Natural killer cell treated with Interleukin-12 subunit alpha and Interleukin-12 subunit beta and Interleukin-15 and Interleukin-18, amount 100 ng/mL, for 72 hours (primary cell): ENCODE measurements at places on chromosomes 5 and 9. TPM values are rescaled to one million over a fixed set of nuclear protein-coding genes. Genes with fewer than 3 reads are reported as not detected.

DNA sequence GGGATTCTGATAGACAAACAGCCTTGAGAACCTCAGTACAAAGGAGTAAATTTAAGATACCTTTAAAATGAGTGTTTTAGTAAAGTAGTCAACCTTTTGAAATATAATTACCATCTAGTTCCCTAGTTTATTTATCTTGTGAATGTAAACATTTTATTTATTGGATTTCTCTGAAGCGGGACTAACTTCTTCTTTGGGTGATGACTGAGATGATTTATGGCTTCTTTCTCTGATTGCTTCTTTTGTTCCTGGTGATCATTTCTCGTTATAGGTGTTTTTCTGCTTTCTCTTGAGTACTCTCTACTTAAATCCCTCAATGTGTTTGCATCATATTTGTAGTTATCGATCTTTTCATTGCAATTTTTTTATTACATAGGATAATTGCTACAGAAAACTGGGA, 33.2 kb downstream of the PRDM6 start:
- H3K36me3 ChIP-seq, result no peaks in the 10 kb centered on the region
- no peak for DNase-seq
- no peak overlapping the region for H3K4me3 ChIP-seq
- peaks cover 19% of the 10 kb centered on the region for H3K27me3 ChIP-seq

GRCh38 chr9:121750715-121751623, 99.5 kb downstream of the DAB2IP start:
- no peaks in the 10 kb centered on the region for H3K36me3 ChIP-seq
- H3K27ac ChIP-seq, result no peak overlapping the region
- H3K4me1 ChIP-seq, result peaks cover 17% of the 10 kb centered on the region
- no peak for DNase-seq

DNA sequence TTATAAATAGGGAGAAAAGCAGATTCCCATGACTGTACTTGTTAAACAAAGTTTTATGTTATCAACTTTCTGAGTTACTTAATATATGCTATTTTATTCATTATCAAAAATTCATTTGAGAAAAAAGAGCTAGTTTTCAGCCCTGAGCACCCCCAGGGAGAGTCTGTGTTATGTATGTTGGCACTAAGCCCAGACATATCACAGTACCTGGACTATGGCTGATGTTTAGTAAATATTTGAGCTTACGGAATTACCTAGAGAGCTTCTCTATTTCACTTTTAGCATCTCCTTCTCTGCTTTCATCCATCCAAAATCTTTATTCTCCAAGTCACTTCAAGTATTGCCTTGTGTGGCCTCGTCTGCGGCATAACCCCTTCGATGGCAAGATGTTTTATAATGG, 225.9 kb upstream of the PCSK5 start:
- no peaks in the 10 kb centered on the region for H3K4me1 ChIP-seq
- no peak overlapping the region for H3K4me3 ChIP-seq
- DNase-seq, result no peak
- no peak overlapping the region for H3K27ac ChIP-seq
- no peaks in the 10 kb centered on the region for H3K27me3 ChIP-seq
- no peaks in the 10 kb centered on the region for H3K36me3 ChIP-seq

DNA sequence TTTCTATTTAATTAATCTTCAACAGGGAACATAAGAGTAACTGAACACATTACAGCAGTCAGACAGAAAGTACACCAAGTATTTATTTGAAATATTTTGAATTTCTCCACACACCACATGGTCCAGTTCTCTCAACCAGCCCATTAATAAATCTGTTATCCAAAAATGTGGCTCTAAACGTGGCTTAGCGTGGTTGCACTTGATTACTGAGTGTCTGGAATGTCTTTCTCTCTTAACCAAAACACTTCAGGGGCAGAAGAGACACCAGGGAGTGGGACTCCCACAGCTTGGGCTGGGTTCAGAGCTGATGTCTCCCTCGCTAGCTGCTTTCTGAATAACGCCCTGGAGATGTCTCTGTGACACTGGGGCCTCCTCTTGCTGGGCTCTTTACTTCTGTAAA, 52.6 kb upstream of the FANCC start:
- H3K27ac ChIP-seq, result no peak overlapping the region
- H3K36me3 ChIP-seq, result no peaks in the 10 kb centered on the region
- no peak overlapping the region for H3K4me3 ChIP-seq
- no peak for DNase-seq
- H3K4me1 ChIP-seq, result no peaks in the 10 kb centered on the region

DNA sequence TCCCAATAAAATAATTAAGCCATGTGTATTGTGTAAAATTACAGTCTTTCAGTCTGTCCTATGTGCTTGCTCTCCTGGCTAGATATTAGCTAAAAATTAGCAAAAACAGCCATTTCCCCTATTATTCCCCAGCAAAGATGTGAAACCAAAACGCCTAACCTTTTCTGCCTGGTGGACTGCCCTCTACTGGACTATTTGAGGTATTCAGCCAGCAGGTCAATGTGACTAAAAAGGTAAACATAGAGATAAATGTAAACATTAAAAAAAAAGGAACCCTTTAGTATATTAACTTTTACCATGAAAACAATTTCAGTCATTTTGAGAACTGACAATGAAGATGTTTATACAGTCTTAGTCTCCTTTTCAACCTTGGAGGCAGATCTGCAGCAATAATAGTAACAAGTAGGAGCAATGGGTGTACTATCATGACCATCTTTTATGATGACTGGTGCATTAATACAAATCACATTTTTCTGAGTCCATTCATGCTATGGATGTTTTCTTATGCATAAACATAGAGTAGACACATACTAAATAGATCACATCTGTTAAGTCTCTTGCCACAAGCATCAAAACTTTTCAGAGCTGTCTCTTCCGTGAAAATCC, 10.1 kb downstream of the ATG12 start:
- H3K27me3 ChIP-seq, result no peaks in the 10 kb centered on the region
- H3K4me3 ChIP-seq, result no peak overlapping the region
- peak; percentile 67 for DNase-seq
- no peak overlapping the region for H3K27ac ChIP-seq
- peaks cover 49% of the 10 kb centered on the region for H3K36me3 ChIP-seq
- peaks cover 16% of the 10 kb centered on the region for H3K4me1 ChIP-seq

DNA sequence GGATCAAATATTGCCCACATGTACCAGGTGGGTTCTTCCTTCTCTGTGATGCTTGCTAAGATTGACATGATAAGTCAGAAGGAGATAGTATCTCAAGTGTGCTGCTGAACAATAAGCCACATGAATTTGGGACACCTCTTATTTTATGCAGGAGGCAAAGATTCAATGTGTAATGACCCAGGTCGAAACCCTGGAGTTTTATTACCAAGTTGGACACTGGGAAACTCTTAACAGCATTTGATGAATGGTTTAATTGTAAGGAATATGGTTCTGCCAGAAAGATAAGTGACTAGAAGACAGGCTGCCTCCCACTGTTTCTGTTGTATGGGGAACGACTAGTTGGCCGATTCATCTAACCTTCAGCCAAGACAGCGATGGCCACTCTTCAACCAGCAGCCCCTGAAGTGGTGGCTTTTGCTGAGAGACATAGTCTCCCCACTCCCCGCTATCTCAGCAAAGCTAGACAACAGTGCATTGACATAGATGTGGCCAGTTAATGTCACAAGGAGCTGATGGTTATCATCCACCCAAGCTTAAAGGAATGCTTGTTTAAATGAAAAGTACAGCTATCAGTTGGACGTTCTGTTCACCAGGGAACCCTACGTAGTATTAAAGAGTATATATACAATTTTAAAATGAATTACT, 407.7 kb downstream of the KDM4C start:
- H3K27ac ChIP-seq, result peak overlapping the region; percentile 10
- H3K4me3 ChIP-seq, result no peak overlapping the region
- no peak for DNase-seq
- H3K4me1 ChIP-seq, result peaks cover 5% of the 10 kb centered on the region
- peaks cover 10% of the 10 kb centered on the region for H3K36me3 ChIP-seq

GRCh38 chr5:95759005-95759404, 27.9 kb downstream of the RHOBTB3 start:
- peak overlapping the region; percentile 81 for H3K4me3 ChIP-seq
- H3K4me1 ChIP-seq, result peaks cover 45% of the 10 kb centered on the region
- no peaks in the 10 kb centered on the region for H3K27me3 ChIP-seq
- no peak for DNase-seq

DNA sequence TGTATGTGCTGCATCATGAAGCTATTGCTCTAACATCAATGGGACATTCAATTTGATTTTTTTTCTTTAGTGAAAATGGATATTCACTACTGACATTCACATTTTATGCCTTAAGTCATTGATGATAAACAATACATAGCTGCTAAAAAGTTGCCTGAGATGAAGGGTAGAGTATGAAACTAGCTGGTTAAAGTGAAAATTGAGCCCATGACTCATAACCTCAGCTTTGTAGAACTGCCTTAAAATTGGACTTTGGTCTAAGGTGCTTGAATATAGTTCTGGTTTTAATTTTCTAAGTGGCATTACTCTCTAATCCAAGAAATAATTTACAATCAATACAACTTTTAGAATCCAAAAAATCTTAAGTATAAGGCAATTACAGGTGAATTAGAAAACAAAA, 740.4 kb upstream of the RIOK2 start:
- H3K36me3 ChIP-seq, result no peaks in the 10 kb centered on the region
- DNase-seq, result no peak
- H3K27ac ChIP-seq, result no peak overlapping the region

GRCh38 chr5:75678155-75678554, 39.1 kb downstream of the POC5 start:
- H3K4me1 ChIP-seq, result peaks cover 9% of the 10 kb centered on the region
- H3K4me3 ChIP-seq, result peak overlapping the region; percentile 63
- peak overlapping the region; percentile 55 for H3K27ac ChIP-seq
- no peaks in the 10 kb centered on the region for H3K27me3 ChIP-seq
- DNase-seq, result no peak

- DNase-seq, result no peak
- no peaks in the 10 kb centered on the region for H3K36me3 ChIP-seq
- peaks cover 8% of the 10 kb centered on the region for H3K27me3 ChIP-seq
- H3K4me3 ChIP-seq, result no peak overlapping the region
- H3K27ac ChIP-seq, result no peak overlapping the region
Measured at GRCh38 chr5:153573326-153574033, 83.0 kb downstream of the GRIA1 start.

- no peak for DNase-seq
- H3K27me3 ChIP-seq, result no peaks in the 10 kb centered on the region
- no peak overlapping the region for H3K4me3 ChIP-seq
- H3K4me1 ChIP-seq, result peaks cover 4% of the 10 kb centered on the region
- no peak overlapping the region for H3K27ac ChIP-seq
Measured at GRCh38 chr9:120830151-120830550, 12.6 kb downstream of the PSMD5 start.

DNA sequence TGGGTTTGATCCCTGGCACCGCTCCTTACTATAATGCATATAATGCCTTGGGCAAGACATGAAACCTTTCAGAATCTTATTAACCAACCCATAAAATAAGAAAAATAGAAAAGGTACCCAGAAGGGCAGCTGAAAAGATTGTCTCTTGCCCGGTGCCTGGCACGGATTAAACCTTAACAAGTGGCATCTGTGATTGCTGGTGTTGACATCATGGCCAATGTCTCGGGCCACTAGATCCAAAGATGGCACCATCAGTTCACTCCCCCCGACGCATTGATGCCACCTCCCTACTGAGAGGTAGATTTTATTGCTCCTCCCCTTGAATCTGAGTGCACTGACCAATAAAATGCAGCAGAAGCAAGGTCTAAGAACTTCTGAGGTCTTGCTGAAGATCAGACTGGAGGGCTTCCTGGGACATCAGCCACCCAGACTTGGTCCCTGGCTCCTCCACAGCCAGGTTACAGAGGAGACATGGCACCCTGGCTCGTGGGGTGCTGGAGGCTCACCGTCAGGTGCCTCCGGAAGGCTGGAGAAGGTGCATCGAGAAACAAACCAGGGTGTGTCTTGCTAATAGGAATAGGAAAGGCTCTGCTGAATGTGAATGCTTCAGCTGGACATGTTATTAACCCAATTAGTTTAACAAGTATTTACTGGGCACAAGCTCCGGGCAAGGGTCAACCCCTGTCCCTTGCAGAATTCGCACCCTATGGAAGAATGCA, 80.0 kb upstream of the COL5A1 start:
- no peaks in the 10 kb centered on the region for H3K36me3 ChIP-seq
- no peak overlapping the region for H3K4me3 ChIP-seq
- peaks cover 11% of the 10 kb centered on the region for H3K4me1 ChIP-seq
- no peak for DNase-seq
- H3K27ac ChIP-seq, result no peak overlapping the region
- peaks cover 5% of the 10 kb centered on the region for H3K27me3 ChIP-seq

DNA sequence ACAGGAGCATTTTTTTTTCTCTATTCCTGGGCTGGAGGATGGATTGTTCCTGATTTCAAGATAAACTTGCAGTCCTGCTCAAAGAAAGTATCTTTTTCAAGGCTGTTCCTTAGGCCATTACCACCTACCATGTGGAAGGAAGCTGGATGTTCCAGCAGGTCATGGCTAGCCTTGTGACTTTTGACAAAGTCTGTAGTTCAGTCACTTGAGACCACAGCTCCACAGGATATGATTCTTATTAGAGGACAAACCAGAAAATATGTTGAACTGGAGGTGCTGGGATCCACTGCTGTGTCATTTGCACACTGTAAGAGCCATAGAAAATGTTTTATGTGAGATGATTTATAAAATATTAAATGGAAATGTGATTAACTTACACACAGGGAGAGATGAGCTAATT, 184.2 kb upstream of the ACO1 start:
- H3K27ac ChIP-seq, result no peak overlapping the region
- H3K4me1 ChIP-seq, result no peaks in the 10 kb centered on the region
- DNase-seq, result no peak
- H3K27me3 ChIP-seq, result no peaks in the 10 kb centered on the region
- H3K36me3 ChIP-seq, result no peaks in the 10 kb centered on the region

GRCh38 chr5:57437976-57438805, 44.4 kb downstream of the ACTBL2 start:
- no peak overlapping the region for H3K27ac ChIP-seq
- H3K27me3 ChIP-seq, result peaks cover 25% of the 10 kb centered on the region
- H3K36me3 ChIP-seq, result no peaks in the 10 kb centered on the region
- H3K4me1 ChIP-seq, result no peaks in the 10 kb centered on the region
- no peak for DNase-seq

- no peak overlapping the region for H3K27ac ChIP-seq
- no peaks in the 10 kb centered on the region for H3K36me3 ChIP-seq
- no peak overlapping the region for H3K4me3 ChIP-seq
Measured at GRCh38 chr5:135133698-135134515, 99.9 kb upstream of the PITX1 start.

DNA sequence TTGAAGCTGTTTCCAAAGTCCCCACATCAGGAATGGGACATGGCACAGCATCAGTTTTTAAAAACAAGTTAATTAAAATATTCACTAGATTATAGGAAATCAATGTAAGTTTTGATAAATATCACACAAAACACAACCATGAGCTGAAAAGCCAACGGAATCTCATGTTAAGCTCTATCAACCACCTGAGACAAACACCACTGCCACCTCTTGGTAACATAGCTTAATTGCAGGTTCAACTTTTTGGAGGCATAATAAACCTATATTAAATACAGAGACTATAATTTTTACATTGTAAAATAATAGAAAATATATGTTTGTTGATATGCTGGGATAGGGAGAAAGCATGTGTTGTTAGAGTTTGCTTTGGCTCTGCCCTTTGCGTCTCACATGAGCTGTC, 126.1 kb downstream of the SV2C start:
- no peak for DNase-seq
- H3K4me1 ChIP-seq, result no peaks in the 10 kb centered on the region
- H3K27me3 ChIP-seq, result peaks cover 6% of the 10 kb centered on the region
- no peak overlapping the region for H3K4me3 ChIP-seq
- peaks cover 4% of the 10 kb centered on the region for H3K36me3 ChIP-seq

The ZNF454 gene
- total RNA-seq, result not detected

The OLFML2A gene
- not detected for total RNA-seq

The FOXD4L6 gene
- not detected for total RNA-seq

The GPX8 gene
- not detected for total RNA-seq

The SLC6A19 gene
- not detected for total RNA-seq

The RXFP3 gene
- total RNA-seq, result not detected

The PRRX2 gene
- total RNA-seq, result not detected
